SK-MEL-5 (cell line): ENCODE measurements at places on chromosomes 5 and 9. TPM values are rescaled to one million over a fixed set of nuclear protein-coding genes. Genes with fewer than 3 reads are reported as not detected.

Gene LRRC26
- total RNA-seq: 0.40 TPM in 1 of 2 replicates, not detected in the other

Gene GPR21
- total RNA-seq: 0.24 and 0.32 TPM in 2 replicates

Gene MAPKAP1
- total RNA-seq: 102 and 104 TPM in 2 replicates

Gene NEURL1B
- 0.11 and 0.32 TPM in 2 replicates for total RNA-seq

Gene AQP3
- total RNA-seq: 0.08 TPM in 1 of 2 replicates, not detected in the other

Gene CNTLN
- total RNA-seq: 6.5 and 6.7 TPM in 2 replicates

Gene POLK
- 22.3 and 25.0 TPM in 2 replicates for total RNA-seq

Gene PPP1R2B
- 0.08 and 0.11 TPM in 2 replicates for total RNA-seq

Gene SNCAIP
- not detected in 2 replicates for total RNA-seq

Gene IRX4
- total RNA-seq: 0.26 TPM in 1 of 2 replicates, not detected in the other

Gene STPG3
- not detected in 2 replicates for total RNA-seq

GRCh38 chr9:94010980-94011533 lies 55.9 kb upstream of the BARX1 start:
- no peak for DNase-seq

DNA sequence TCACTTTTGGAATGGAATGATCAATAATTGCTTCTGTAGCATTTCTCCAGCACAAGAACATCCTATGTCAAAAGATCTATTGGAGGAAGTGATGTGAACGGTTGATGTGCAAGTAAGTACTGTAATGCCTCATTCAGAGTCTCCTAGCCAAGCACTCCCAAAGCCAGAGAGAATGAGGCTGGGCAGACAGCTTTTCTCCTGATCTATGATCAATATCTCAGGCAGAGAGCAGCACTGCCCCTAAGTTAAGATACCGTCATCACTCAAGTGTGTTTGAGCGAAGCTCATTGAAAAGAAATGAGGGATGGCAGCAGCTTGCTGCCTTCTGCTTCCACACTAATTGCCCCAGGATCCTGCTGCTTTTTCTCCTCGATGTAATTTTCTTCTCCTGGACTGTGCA lies 324.1 kb upstream of the GRAMD2B start:
- DNase-seq: no peak

DNA sequence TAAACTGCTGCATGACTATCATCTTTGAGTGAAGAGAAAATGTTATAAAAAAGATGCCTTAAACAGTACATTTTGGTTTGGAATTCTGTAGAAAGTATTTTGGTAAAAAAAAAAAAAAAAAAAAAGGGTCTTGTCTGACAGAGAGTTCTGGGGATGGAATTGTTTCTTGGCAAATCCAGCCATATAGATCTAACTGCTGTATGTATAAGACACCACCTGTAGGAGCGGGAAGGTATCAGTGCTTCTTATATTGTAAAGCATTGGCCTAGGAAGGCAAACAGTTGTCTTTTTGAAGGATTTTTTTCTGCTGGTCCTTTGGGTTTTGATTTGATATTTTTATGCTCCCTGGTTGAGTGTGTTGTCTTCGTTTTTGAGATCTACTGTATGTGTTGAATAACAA lies 2.8 kb downstream of the PURA start:
- DNase-seq: peak; percentile 15

GRCh38 chr5:140833993-140834392 lies at the start of gene PCDHA7:
Gene PCDHA7 (plus strand): TSS chr5:140834269. CDS start chr5:140834384, 115 bp downstream.
- DNase-seq: peak; percentile 64

GRCh38 chr9:22424616-22425015 lies 22.0 kb upstream of the DMRTA1 start:
- DNase-seq: no peak

GRCh38 chr5:68149189-68149588 lies 66.4 kb upstream of the PIK3R1 start:
- DNase-seq: no peak

GRCh38 chr9:101707721-101708120 lies 30.7 kb downstream of the GRIN3A start:
- DNase-seq: no peak

DNA sequence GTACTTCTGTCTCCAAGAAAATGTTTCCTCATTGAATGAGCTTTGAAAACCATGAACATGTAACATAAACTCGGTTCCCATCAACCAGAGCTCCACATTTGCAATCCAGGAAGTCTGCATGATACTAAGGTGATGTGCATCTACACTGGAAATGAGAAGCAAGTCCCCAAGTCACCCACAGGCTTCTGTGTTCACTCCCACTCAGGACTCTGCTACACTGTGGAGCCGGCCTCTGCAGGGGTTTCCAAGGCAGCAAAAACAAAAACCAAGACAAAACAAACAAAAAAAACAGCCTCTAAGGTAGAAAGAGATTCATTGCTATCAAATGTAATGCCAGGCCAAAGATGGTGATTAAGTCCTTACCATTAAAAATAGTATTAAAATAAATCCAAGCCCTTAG lies 593.7 kb downstream of the IRX1 start:
- DNase-seq: no peak

DNA sequence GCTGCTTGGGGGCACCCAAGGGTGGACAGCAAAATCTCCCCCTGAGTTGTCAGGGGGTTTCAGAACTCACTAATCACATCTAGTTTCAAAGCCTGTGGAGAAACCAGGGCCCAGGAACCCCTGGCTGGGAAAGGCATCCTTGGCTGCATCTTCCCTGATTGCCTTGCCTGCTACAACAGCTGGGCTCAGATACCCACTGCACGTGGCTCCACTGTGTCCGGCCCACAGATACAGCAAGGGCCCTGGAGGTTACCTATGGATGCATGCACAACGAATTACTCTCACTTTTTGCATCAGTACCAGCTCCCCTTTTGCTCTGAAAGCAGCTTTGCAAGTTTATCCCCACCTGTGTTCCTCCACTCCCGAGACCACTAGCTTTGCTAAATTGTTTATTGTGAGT lies 55.0 kb downstream of the ATP10B start:
- no peak for DNase-seq

DNA sequence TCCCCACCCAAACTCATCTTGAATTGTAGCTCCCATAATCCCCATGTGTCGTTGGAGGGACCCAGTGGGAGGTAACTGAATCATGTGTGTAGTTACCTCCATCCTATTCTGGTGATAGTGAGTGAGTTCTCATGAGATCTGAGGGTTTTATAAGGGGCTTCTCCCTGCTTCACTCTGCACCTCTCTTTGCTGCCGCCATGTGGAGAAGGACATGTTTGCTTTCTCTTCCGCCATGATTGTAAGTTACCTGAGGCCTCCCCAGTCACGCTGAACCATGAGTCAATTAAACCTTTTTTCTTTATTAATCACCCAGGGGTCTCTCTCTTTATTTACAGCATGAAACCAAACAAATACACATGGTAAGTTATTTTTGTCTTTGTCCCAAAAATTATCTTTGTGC lies 726.1 kb downstream of the CDH18 start:
- DNase-seq: peak; percentile 13

DNA sequence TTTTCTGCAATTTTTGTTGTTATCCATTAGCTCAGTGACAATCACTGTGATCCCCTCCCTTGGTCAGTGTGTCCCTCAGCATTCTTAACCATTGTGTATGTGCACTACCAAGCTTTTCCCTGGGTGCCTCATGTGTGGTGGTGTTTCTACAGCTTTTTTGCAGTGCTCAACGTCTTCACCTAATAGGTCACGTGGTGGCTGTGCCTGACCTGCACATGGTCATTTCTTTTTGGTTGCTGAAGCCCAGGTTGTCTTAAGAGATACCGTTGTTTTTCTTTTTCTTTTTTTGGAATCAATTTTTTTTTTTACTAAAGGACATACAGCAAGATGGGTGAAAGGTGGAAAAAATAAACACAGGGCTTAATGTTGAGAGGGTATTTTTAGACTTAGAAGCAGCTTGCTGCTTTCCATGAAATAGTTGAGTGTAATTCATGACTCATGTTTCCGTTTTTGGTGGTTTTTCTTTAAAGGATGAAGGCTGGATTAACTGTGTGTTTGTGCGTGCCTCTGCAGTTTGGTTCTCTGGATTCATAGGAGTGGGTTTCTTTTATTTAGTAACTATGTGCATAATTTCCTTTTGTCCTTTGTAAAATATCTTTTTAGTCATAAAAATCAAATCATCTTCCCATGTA lies 22.2 kb downstream of the SH3GL2 start:
- no peak for DNase-seq

DNA sequence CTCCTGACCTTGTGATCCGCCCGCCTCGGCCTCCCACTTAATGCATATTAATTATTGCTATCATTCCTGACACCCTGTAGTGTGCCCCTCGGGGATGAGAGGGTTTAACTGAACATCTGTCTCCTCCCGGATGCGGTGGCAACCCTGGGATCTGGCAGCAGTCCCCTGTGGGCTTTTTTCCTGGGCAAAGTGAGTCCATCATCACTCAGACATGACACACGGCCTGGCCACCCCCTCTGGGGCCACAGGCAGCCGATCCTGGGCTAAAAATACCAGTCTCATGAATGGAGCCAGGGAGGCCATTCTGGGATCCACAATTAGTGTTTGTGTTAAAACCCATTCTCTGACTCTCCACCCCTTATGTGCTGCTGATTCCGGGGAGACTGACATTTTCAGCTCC lies 161.2 kb downstream of the RGS3 start:
- DNase-seq: peak; percentile 54

DNA sequence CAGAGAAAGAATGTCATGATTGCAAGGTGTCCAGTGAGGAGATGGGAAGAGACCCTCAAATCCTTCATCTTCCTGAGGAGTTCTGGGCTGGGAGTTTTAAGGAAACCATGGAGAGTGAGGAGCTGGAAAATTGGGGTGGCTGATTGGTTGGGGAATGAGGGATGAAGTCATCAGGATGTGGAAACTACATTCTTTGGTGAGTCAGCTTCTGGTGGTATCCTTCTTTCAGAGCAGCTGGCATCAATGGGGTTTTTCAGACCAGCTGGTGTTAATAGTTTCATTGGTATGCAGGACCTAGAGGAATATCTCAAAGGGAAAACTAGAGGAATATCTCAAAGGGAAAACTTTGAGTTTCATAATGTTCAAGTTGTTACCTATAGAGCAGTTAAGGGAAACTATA lies 45.2 kb downstream of the RNF180 start:
- peak; percentile 47 for DNase-seq

DNA sequence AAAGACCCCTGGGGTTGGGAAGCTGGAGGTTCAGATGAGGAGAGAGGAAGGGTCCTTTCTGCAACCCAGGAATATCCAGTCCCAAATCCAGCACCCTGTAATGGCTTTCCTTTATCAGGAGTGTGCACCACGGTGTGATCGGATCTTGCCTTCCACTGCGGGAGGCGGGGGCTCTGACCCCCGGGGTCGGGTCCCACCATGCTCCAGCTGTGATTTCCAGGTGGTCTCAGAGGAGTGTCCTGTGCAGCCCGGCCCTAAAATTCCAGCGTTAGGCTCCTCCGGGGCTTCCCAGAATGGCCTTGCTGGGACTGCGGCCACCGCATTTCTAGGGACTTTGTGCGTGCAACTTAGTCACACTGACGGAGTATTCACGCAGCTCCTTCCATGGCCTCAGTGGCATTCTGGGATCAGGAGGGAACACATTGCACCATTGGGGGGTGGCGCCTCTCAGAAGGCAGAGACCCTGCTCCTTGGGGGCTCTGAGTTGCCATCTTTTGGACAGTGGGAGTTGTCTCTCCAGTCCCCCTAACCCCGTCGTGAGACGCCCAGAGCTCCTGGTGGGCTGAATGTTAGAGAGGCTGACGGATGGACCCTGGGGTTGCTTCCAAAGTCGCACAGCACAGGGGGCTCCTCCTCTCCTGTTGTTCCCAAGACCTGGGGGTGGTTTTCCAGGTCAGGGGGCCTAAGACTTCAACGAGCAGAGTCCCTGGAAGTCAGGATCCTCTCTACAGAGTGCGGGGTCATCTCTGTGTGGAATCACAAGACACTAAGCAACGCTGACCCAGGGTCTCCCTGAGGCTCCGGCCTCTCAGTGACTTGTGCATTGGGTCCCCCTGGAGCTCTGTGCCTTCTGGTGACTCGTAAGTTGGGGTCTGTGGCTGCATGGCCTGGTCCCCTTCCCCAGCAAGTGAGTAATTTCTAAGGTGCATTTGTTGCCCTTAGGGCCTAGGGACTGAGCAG lies 42.7 kb upstream of the IRX4 start:
- no peak for DNase-seq

DNA sequence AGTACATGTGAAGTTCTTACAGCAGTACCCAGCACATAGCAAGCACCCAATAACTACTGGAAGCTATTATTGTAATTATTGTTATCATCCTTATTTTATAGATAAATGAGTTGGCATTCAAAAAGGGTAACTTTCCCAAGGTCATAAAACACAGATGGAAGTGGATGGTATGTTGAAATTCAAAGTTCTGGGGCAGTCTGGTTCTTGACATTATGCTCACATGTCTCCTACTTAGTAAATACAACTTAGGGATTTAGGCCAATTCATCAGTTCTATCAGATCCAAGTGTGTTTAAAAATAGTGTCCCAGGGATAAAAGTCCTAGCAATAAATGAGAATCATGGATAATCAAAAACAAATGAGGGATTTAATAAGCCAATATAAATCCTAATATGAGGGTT lies 265.2 kb downstream of the ADAMTSL1 start:
- no peak for DNase-seq

DNA sequence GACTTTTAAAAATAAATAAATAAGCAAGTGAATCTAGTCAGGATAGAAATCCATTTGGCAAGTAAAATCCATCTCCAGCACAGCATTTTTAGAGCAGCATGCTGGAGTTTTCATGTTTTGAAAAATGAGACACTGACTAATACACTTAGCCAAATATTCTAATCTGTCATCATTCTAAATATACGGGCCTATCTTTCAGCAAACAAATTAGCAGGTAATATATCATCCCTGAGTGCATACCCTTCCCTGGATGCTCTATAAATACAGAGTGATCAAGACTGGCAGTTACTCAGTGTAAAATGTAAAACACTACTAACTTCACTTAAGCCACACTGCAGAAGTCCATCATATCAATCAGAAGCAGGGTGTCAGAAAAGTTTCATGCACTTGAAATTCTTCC lies 58.4 kb downstream of the MLLT3 start:
- no peak for DNase-seq

GRCh38 chr9:21392270-21392669 lies 7.1 kb upstream of the IFNA2 start:
- DNase-seq: peak; percentile 69

- DNase-seq: peak; percentile 83
Measured at GRCh38 chr5:57779383-57780223, 297.0 kb upstream of the ACTBL2 start.

- no peak for DNase-seq
Measured at GRCh38 chr5:112154940-112155686, 264.0 kb downstream of the EPB41L4A start.

DNA sequence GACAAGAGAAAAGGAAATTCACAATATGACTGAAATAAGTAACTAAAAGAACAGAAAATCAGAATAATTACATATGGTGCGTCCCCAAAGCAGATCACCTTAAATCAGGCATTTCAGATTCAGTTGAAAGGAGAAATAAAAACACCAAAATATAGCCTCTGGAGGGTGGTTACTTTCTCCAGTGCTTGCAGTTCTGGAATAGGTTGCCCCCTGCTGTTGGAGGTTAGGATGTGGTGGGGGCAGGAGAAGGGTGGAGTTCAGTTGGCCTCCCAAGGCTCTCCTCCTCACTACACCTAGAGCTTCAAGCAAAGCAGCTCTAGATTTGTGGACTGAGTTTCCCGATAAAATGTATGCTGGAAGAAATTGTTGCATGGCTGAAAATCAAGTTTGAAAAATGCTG lies 338.2 kb upstream of the TLE4 start:
- DNase-seq: peak; percentile 80
